ENCODE measurements at places on chromosomes 4 and X.

DNA sequence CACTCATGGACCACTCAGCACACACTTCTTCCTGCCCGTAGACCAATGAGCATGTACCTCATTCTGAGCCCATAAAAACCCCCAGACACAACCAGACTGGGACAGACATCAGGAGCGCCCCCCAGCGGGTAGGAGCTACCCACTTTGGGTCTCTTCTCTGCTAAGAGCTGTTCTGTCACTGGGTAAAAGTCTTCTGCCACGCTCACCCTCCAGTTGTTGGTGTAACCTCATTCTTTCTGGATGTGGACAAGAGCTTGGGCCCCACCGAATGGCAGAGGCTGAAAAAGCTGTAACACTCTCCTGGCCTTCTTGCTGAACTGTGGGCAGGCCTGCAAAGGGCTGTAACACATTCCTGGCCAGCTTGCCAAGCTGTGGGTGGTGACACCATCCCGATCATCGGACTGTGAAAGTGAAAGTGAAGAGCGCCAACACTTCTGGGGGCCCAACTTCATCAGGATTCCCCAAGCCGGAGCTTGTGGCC, 137.6 kb downstream of the TECRL start:
- DNase-seq, result no peak

DNA sequence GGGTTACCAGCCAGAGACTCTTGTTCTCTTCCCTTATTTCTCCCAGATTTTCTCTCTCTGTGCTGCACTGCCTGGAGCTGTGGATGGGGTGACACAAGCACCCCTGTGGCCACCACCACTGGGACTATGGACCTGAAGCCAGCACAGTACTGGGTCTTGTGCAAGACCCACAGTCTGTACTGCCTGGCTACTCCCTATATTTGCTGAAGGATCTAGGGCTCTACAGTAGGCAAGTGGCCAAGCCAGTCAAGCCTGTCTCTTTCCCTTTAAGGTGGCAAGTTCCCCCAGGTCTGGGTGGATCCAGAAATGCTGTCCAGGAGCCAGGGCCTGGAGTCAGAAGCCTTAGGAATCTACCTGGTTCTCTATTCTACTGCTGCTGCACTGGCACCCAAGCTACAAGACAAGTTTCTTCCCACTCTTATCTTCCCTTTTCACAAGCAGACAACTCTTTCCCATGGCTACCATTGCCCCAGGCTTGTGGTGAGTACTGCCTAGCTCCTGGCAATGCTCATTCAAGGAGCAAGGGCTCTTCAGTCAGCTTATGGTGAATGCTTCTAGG, 28.4 kb upstream of the CT47A1 start:
- DNase-seq, result no peak

GRCh38 chr4:138259271-138259670, 17.1 kb upstream of the SLC7A11 start:
- DNase-seq, result no peak

GRCh38 chr4:32025851-32026459, 1305.8 kb downstream of the PCDH7 start:
- DNase-seq, result no peak

GRCh38 chr4:14752341-14753046, 249.8 kb upstream of the CPEB2 start:
- no peak for DNase-seq

GRCh38 chr4:1618438-1618837, 65.7 kb downstream of the FAM53A start:
- DNase-seq, result no peak

GRCh38 chr4:26171941-26172340, 148.9 kb upstream of the RBPJ start:
- no peak for DNase-seq

DNA sequence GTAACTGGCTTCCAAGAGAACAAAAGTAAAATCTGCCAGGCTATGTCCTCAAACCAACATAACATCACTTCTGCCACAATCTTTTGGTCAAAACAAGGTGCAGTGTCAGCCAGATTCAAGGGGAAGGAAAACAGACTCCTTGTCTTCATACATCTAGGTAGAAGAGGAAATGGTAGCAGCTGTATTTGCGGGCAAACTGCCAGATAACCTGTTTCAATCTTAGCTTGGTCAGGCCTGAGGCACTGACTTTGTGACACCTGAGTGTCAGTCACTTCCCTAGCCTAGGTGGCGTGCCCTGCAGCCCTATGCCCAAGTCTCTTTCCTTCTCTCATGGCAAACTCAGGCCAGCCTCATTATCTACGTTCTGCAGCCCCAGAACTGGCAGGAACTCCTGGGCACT, 146.2 kb upstream of the JADE1 start:
- DNase-seq, result no peak

- DNase-seq, result no peak
These were observed 1072.9 kb upstream of the SLIT2 start for GRCh38 chr4:19178835-19179234.

DNA sequence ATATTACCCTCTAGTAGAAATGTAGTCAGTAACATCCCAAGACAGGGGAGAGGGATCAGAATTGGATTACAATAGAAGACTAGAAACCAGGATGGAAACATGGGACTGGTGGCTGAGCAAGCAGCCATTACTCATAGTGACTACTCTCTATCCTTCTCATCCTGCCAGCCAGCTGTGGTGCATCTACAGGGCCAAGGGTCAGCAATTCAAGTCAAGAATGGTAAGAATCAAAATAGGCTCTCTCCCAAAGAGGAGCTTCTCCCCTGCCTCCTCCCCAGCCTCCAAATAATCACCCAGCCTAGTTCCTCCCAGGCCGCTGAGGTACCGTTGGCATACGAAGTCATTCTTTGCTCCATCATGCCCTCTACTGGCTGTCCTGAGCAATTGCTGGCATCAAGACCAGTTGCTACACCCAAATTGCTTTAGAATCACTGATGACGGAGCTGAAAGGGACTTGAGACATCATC, 19.4 kb downstream of the AWAT2 start:
- DNase-seq, result peak; percentile 36

DNA sequence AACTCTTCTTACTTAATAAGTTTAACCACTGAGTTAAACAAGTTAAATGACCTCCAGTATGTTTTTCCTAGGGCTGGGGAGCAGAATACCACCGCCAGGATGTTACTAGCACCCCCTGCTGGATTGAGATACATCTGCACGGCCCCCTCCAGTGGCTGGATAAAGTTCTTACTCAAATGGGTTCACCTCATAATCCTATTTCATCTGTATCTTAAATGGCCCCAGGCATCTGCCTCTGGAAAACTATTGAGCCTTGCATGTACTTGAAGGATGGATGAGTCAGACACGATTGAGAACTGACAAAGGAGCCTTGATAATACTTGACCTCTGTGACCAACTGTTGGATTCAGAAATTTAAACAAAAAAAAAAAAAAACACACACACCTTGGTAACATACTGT, 61.5 kb upstream of the MMAA start:
- peak; percentile 26 for DNase-seq

DNA sequence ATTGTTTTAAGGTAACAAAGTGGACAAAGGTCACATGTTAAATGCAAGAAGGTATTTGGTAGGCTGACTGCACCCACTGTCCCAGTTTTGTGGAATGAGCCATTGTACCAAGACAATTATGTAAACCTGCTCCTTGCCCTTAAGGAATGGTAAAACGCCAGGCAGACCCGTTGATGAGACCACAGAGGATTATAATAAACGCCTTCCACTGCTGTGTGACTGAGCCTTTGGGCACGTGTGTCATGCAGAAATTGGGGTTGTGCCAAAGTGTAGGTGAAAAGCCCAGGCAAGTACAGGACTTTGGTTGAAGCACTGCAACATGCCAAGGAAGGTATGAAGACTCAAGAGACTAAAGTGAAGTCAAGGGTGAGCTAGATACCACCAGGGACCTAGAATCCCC, 59.7 kb downstream of the LRRC66 start:
- no peak for DNase-seq

DNA sequence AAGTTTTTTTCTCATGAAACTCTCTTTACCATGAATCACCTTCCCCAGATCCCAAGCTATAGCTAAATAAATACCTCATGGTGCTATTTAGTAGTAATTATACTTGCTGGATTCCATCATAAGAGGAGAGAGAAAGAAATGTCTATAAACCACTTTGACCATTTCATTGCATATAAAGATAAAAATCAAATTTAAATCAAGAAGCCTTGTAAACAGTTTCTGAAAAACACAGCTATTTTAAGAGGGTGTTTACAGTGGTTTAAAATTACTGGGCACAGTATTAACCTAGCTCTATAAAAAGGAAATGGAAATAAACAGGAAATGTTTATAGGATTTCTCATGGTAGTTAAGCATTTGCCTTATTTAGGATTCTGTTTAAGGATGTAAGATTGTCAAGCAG, 637.9 kb downstream of the ADGRL3 start:
- no peak for DNase-seq

DNA sequence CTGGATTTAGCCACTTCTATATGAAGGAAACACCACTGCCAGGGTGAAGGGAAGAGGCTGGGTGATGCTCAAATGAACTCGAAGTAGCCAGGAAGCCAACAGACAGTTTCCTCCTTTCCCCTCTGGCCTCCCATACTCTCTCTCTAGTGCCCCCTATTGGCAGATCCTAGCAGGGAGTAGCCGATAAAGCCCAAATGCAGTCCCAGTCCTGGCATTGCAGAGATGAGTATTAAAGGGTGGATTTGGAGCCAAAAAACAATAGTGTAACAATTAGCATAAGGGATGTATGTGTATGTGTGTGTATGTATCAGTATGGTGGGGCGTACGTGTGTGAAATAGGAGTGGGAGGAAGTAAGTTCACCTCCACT, 213.8 kb upstream of the LDB2 start:
- DNase-seq, result peak; percentile 14

GRCh38 chrX:53483838-53484405, 49.8 kb upstream of the HSD17B10 start:
- DNase-seq, result no peak

DNA sequence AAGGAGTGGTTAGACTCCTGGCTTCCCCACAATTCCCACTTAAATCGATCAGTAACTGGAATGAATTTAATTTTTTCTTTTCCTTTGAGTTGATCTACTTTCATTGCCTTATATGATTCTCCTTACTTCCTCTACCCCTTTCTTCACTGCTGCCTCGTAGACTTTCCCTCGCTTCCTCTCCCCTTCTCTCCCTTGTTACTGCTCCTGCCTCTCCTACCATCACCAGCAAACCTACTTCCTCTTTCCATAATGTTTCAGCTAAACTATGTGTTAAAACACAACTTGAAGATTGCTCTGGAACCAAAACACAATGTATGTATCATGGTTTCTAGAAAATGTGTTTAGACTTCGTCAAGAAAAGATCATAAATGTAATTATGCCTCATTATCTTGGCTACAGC, 132.0 kb upstream of the TET2 start:
- no peak for DNase-seq

DNA sequence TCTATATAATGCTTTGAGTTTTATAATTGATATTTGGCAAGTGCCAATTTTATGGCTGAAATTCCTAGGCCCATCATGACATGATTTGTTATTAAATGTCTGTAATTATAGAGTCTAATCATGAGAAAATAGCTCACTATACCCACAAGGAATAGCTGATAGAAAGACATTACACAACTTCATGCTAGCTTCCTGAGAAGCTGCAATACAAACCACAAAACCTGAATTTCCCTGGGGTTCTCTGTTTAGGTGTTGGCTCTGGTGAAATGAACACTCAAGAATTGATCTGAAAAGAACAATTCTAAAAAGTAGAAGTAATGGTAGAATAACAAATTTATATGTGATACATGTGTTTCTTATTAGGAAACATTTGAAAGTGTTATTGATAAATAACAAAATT, 169.6 kb downstream of the GASK1B start:
- DNase-seq, result no peak

DNA sequence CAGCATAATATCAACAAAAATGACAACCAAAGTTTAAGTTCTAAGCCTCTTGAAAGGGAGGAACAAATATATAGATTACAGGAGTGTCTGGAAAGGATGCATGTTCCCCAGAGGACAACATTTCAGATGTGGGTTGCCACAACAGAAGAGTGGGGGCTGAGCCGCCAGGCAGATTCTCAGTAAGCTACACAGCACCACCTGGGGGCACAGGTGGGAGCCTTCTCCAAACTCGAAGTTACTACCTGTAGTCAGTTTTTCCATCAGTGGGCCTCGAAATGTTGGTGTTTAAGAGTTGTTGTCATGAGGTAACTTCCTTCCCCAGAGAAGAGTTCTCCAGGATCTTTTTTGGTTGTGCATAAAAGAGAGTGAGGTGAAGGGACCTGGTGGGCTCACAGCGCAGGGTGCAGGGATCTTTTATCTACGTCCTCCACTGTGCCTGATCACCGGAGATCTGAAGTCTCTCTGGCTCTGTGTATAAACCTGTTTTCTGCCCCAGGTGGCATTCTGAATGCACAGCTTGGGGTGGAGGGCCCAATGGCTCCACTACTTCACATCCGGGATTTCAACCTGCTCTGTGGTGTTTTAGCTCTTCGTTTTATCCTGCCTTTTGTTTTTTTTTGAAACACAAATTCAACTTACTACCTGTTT, 58.4 kb upstream of the STS start:
- DNase-seq, result no peak

GRCh38 chr4:5787311-5787710, 76.3 kb downstream of the EVC start:
- DNase-seq, result no peak
